ENCODE measurements at places on chromosomes 2 and 18.

DNA sequence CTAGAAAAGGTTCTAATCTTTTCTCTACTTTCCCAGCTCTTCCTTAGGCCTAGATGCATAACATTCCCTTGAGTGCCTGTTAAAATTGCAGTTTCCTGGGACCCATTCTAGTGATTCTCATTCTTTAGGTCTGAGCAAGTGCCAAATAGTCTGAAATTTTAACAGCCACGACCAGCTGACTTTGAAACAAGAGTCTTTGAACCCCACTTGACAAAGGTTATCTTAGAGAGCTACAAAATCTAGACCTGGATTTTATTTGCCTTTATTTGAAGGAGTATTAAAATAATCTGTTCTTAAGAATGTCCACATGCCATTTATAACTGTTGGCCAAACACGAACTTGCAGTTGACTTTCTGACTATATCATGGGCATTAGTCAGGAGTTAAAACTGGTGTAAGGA lies 110.2 kb upstream of the LHCGR start:
- no peak for DNase-seq

DNA sequence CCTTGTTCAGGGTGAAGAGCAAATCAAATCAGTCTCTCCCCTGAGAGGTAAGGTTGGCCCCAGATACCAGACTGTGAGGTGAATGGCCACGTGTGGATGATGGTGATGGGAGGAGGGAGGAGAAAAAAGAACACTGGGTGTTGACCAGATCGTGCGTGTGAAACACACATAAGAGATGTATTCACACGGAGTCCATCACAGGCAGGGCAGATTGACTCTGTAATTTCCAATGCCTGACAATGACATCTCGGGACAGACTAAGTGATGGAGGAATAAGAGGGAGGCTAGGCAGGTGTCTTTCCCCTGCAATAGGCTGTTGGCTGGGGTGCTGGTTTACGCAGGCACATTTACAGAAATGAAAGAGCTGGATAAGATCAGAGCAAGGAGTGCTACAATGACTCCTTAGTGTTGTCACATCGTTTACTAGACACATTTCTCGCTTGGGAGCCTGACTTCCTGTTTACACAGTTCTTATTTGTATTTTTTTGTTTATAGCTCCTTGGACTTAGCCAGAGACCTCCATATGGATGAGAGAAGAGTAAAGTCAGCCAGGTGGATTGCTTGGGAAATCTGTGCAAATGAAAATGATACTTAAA lies 43.1 kb downstream of the CPO start:
- DNase-seq: no peak

GRCh38 chr2:42895791-42896135 lies 103.4 kb upstream of the HAAO start:
- DNase-seq: no peak

- DNase-seq: no peak
Measured at GRCh38 chr2:235088496-235088921, 136.7 kb downstream of the SH3BP4 start.

DNA sequence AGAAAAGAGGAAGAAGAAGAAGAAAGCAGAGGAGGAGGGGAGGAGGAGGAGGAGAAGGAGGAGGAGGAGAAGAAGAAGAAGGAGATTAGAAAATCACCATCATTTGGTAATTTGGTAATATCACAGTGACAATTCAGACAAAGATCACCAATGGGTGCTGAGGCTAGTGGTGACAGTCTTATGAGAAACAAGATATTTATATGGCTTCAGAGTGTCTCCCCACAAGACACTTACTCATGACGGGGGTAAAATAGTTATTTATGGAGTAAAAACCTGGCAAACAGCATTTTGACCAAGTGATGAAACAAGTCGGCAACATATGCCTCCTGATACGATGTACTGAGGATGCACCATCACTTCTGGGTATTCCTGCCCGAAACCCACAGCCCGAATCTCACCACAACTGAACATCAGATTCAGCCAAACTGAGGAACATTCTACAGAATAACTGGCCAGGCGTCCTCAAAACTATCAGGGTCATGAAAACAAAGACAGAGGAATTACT lies 4.9 kb downstream of the ASPRV1 start:
- no peak for DNase-seq

DNA sequence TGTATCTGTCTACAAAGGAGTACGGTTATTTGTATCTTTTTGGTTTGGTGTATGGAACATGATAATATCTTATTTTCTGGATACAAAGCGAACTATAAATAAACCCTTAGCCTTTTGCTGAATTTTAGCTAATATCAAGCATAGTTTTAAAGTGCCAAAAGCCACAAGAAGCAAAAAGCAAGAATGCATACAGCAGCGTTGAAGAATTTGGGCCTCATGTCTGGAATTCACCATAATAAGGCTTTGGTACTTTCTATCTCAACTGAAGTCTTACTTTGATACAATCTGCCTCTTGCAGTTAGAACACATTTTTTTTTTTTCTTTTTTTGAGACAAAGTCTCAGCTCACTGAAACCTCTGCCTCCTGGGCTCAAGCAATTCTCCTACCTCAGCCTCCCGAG lies 151.5 kb downstream of the ERBB4 start:
- DNase-seq: no peak

DNA sequence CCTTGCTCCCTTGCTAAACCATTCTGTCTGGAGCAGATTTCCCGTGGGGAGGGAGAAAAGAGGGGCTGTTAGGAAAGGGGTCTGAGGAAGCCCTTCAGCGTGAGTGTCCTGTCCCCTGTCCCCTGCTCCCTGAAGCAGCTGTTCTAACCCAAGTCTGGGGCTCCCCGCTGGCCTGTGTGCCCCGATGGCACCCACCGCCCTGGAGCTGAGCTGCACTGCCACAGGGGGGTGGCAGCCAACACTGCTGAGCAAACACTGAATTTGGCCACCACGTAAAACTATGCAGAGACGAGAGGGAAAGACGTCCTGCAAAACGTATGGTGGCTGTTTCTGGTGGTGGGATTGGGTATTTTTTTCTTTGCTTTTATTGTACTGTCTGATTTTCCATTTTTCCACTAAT lies 17.9 kb downstream of the KCNG2 start:
- DNase-seq: no peak

- no peak for DNase-seq
Measured at GRCh38 chr2:85536479-85536878, 2.5 kb upstream of the MAT2A start.

- no peak for DNase-seq
Measured at GRCh38 chr2:86039963-86040655, 65.6 kb downstream of the POLR1A start.

DNA sequence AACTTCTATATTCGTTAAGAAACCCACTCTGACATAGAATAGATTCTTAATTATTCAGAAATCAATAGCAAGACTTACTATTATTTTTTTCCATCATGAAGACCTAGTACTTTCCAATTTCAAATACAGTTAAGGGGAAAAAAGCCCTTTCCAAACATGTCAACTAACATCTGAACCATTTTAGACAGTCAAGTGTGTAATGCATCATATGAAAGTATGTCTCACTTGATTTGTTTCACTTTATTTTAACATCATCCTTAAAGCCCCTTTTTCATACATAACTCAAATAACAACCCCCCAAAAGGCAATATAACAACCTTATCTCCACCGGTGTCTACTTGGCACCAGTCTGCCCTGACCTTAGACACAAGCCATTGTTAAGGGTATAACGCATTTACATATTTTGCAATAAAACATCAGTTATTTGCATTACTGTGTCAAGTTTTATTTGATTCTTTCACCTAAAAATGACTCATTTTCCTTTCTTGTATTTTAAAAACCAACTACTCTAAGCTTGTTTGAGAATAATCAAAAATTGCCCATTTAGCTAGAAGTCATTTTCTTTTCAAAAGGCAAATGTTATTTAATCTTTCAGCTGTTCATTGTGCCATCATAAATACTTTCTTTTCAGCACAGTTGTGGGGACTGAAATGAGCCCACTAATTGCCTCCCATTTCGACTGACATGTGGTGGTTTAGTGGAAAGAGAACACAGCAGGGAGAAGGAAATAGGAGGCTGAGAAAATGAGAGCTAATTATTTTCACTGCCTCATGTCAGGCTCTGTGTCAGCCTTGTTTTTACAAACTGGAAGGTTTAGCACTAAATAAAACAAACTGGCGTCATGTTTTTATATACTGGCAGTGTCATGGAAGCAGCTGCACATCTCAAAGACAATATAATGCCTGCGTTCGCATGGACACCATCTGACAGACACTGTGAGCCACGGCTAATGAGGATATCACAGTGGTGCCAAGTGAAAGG lies 104.7 kb upstream of the CDCA7 start:
- no peak for DNase-seq

- DNase-seq: no peak
Measured at GRCh38 chr2:172596776-172597175, 40.9 kb downstream of the PDK1 start.

GRCh38 chr2:219010162-219010756 lies 17.0 kb upstream of the CRYBA2 start:
- no peak for DNase-seq

DNA sequence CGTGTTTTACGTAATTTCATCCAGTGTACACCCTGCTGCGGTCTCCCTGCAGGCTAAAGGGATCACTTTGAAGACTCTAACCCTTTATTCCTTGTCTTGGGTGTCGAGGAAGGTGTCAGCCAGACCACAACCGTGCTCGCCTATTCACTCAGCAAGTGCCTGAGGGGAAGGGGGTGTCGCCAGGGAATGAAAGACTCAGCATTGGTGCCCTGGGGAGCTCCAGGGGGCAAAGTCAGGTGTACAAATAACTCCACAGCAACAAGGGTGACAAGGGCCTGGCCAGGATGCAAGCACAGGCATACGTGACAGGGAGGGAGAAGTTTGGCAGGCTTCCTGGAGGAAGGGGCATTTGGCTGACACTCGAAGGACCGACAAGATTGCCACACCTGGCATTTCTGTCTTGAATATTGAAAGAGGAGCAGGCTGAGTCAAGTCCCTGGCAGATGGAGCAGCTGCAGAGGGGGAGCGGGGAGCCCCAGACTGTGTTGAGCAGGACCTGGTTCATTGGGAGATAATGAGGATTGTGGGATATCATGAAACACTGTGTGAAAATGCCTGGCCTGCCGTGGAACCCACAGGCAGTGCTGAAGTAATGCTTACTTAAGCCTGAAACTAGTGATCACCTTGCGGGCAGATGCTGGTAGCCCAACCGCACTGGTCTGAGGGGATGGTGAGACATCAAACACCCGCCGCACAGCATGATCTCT lies 93.9 kb downstream of the RHOB start:
- DNase-seq: no peak

All from H1 (cell line).